Astrocyte (in vitro differentiated cells and primary cell): ENCODE measurements at places on chromosomes 7 and 10.

DNA sequence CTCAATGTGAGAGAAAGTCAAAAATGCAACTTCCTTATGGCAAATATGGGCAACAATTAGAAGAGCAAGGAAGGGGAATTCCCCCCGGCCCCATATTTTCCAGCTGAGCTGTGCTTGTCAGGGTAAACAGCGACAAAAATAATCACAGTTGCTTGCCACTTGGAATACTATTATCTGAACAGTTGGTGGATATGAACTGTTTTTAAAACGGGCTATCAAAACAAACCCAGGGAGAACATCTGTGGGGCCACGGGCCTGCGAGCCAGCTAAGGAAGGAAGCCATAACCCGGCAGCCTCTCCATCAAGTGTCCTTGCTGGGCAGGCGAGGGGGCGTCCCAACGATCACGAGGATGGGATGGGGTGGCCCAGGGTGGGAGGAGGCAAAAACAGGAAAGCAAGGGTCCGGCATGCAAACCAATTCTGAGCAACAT lies 228.4 kb downstream of the ARHGAP12 start:
- H3K36me3 ChIP-seq: no peaks in the 10 kb centered on the region
- no peak for DNase-seq
- no peak overlapping the region for H3K4me3 ChIP-seq
- no peaks in the 10 kb centered on the region for H3K27me3 ChIP-seq
- no peak overlapping the region for H3K27ac ChIP-seq
- H3K4me1 ChIP-seq: peaks cover 29% of the 10 kb centered on the region

- no peak overlapping the region for H3K4me3 ChIP-seq
- no peaks in the 10 kb centered on the region for H3K4me1 ChIP-seq
- no peak overlapping the region for H3K27ac ChIP-seq
- no peak for DNase-seq
- no peaks in the 10 kb centered on the region for H3K27me3 ChIP-seq
These were observed 181.3 kb downstream of the CDK14 start for GRCh38 chr7:90777465-90777864.

DNA sequence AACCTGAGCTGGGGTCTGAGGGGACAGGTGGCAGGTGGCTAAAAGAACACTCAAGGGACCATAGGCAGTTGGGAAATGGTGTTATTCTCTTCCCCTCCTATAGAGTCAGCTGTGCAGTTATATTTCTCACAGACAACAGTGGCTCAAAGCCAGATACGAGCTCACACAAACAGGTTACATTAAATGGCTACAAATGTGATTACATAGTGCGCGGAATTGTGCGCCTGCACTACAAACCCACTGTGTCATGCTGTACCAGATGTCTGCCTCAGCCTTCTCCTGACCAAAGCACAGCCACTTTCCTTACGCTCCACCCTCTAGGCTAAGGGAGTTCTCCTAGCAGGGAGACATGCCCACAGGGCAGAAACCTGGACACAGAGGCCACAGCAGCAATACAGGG lies 387.2 kb downstream of the CNTNAP2 start:
- H3K4me3 ChIP-seq: no peak overlapping the region
- no peaks in the 10 kb centered on the region for H3K36me3 ChIP-seq
- no peaks in the 10 kb centered on the region for H3K27me3 ChIP-seq

GRCh38 chr10:77633376-77633775 lies 4.2 kb downstream of the KCNMA1 start:
- no peaks in the 10 kb centered on the region for H3K27me3 ChIP-seq
- H3K27ac ChIP-seq: no peak overlapping the region
- no peaks in the 10 kb centered on the region for H3K36me3 ChIP-seq
- DNase-seq: no peak
- H3K4me3 ChIP-seq: no peak overlapping the region
- peaks cover 28% of the 10 kb centered on the region for H3K4me1 ChIP-seq

DNA sequence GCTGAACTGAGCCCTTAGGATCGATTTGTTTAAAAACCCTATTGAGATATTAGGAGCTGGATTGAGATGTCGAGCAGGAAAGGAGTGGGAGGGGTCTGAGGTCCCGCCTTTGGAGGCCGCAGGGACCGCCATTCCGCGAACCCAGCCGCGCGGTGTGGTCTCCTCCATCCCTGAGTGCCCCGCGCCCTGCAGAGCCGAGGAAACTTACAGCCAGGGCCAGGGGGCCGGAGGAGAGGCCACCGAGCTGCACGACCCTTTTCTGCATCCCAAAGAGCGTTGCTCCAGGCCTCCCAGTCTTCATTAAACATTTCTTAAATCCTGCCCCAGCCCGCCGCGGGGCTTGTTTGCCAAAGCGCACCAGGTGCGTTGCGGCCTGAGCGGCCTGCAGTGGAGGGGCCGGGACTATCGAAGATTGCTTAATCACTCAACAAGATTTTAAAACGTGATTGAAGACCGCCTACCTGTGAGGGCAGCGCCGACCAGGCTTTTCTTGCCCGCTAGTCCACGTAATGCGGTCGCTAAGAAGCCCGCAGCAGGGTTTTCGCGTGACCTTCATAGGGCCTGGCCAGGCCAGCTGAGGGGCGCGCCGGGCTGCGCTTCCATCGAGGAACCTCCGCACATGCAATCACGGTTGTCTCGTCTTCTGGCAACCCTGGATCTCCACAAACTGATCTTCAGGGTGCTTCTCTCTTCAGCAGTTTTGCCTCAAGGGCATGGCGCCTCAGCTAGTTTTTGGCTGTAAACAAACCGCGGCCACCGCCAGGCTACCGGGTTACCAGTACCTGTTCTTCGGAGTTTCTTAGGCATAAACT lies 2.0 kb upstream of the CTBP2 start:
- peaks cover 18% of the 10 kb centered on the region for H3K4me1 ChIP-seq
- no peaks in the 10 kb centered on the region for H3K36me3 ChIP-seq
- no peaks in the 10 kb centered on the region for H3K27me3 ChIP-seq
- H3K27ac ChIP-seq: no peak overlapping the region
- DNase-seq: no peak

DNA sequence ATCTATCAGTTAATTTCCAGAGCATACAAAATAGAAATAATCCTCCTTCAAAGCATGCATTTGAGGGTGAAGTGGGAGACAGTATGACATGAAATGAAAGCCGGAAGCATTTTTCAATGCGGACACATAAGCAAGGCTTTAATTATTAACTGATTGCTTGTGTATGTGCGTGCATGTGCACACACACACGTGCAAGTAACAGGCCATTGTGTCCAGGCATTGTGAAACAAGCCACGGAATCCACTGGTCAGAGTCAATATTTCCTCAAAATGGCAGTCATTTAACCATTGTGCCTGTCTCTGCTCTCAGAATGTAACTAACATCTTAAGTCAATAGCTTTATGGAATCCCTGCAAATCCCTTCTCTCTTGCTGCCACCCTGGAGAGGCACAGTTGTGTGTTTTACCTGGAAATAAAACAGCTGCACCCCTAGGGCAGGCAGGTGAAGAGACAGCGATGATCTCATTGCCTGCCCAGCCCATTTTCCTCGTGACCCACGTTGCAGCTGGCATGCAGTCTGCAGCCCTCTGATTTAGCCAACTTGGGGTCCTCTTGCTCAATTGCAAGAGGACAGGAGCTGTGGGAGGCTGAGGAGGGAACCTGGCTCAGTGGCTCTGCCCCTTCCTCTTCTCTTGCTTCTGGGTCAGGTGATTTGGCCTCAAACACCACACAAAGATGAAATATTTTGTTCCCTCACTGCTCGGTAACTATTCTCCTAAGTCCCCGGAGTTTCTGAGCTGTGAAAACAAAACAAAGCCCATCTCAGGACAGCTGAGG lies 500.9 kb upstream of the ZMIZ1 start:
- no peak overlapping the region for H3K4me3 ChIP-seq
- peaks cover 18% of the 10 kb centered on the region for H3K27me3 ChIP-seq
- no peaks in the 10 kb centered on the region for H3K36me3 ChIP-seq
- H3K4me1 ChIP-seq: no peaks in the 10 kb centered on the region
- no peak overlapping the region for H3K27ac ChIP-seq
- no peak for DNase-seq

GRCh38 chr7:111933609-111934008 lies 272.6 kb downstream of the DOCK4 start:
- H3K27me3 ChIP-seq: no peaks in the 10 kb centered on the region
- no peaks in the 10 kb centered on the region for H3K36me3 ChIP-seq
- H3K4me3 ChIP-seq: no peak overlapping the region
- DNase-seq: peak; percentile 47
- H3K4me1 ChIP-seq: peaks cover 9% of the 10 kb centered on the region

- peaks cover 17% of the 10 kb centered on the region for H3K27me3 ChIP-seq
- DNase-seq: no peak
- no peak overlapping the region for H3K27ac ChIP-seq
- no peaks in the 10 kb centered on the region for H3K36me3 ChIP-seq
- H3K4me3 ChIP-seq: no peak overlapping the region
- H3K4me1 ChIP-seq: no peaks in the 10 kb centered on the region
These were observed 58.6 kb upstream of the COL13A1 start for GRCh38 chr10:69742928-69743602.

DNA sequence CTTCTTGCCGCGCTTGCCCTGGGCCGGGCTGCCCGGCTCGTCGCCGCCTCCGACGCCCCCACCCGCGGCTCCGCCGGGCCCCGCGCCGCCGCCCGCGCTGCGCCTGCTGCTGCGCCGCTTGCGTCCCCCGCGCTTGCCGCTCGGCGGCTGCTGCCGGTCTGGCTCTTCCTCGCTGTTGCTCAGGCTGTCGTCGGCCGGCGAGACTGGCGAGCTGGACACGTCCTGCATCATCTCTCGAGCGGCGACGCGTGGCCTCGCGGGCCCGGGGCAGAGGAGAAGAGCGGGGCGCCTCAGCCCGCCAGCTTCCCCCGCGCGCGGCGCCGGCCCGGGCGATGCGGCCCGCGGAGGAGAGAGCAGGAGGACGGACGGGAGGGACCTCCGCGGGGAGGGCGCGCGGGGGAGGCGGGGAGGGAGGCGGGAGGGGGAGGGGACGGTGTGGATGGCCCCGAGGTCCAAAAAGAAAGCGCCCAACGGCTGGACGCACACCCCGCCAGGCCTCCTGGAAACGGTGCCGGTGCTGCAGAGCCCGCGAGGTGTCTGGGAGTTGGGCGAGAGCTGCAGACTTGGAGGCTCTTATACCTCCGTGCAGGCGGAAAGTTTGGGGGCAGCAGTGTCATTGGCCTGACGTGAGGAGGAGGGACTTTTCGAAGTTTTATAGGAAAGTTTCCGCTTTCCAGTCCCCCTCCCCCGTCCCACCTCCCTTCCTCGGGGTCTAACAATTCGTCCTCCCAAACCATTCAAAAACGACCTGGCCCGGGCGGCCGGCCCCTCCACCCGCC lies at the start of gene TWIST1:
TSS of gene TWIST1 (minus strand) at position 546 of the 779 bp plus-strand sequence. CDS start at position 231, 315 bp downstream.
- H3K27me3 ChIP-seq: peaks cover 18% of the 10 kb centered on the region
- H3K4me1 ChIP-seq: peaks cover 33% of the 10 kb centered on the region
- H3K4me3 ChIP-seq: peak within 1 kb of the TSS; percentile 94

DNA sequence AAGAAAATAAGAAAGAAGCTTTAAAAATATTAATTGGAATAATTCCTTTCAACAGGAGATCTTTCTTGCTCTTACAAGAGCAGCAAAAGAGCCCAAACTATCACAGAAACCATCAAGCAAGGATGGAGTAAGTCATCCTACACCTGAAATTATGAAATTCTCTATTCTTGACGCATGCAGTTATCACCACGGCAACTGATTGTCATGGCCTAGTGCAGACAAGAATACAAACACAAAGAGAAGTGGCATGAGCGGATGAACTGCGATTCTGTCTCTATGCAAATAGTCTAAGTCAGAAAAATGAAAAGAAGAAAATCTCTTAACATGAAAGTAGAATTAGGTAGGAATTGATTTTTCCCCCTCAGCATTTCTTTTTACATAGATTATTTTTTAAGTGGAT lies 54.8 kb upstream of the SLC35B4 start:
- no peak overlapping the region for H3K4me3 ChIP-seq
- DNase-seq: no peak
- peaks cover 7% of the 10 kb centered on the region for H3K27me3 ChIP-seq
- H3K4me1 ChIP-seq: no peaks in the 10 kb centered on the region

GRCh38 chr10:78700413-78700812 lies 368.4 kb upstream of the ZMIZ1 start:
- no peak for DNase-seq
- H3K27ac ChIP-seq: no peak overlapping the region
- no peak overlapping the region for H3K4me3 ChIP-seq
- H3K4me1 ChIP-seq: peaks cover 6% of the 10 kb centered on the region
- no peaks in the 10 kb centered on the region for H3K36me3 ChIP-seq

DNA sequence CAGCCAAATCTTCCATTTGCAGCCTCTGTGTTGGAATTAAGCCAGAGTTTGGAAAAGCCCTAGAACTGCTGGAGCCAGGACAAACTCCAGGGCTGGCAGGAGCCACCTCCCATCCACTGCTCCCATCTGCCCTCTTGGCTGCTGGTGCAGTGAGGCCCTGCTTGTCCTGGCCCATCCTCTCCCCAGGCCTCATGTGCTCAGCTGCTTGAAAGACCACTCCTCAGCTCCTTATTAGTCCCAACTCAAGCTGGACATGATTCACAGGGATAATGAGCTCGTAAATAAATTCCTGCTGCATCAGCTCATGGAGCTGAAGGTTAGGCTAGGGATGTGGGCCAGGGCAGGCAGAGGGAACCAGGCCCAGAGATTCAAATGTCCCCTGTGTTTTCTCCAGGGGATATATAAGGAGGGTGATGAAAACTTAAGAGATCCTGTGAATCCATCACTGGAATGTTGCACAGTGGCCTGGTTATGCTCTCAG lies 282.8 kb downstream of the RPS24 start:
- H3K36me3 ChIP-seq: no peaks in the 10 kb centered on the region
- H3K27ac ChIP-seq: no peak overlapping the region
- no peak overlapping the region for H3K4me3 ChIP-seq

DNA sequence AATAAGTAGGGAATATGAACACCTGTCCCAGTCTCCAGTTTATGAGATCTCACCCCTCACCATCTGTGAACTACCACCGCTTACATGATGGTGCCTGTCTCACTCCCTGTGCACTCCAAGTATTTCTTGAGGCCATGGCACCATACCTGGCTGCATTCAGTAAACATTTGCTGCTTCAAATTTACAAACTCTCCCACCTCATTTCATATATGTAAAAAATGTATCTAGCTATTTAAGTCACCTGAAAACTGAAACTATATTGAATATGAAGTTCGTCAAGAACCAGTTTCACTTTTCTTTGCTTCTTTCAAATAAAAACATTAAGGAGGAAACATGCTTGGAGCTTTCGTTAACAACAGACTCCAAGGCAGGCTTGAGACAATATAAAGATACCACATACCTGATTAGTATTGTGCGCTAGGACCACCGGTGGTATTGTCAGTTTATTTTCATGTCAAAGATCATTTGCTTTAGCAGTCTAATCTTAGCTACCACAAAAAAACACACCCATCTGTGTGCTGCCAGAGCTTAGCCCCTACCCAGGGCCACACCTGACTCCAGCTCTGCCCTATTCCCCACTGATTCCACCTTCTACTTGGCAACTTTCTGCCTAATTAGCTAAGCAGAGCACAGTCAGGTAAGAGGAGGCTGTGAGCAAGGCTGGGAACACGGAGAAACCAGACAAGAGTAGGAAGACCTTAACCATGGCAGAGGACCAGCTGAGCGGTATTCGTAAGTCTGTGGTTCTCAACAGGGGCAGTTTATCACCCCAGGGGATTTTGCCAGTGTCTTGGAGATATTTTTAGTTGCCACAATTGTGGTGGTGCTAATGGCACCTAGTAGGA lies 92.0 kb downstream of the ZFAND4 start:
- no peaks in the 10 kb centered on the region for H3K27me3 ChIP-seq
- H3K36me3 ChIP-seq: no peaks in the 10 kb centered on the region
- no peak overlapping the region for H3K27ac ChIP-seq
- H3K4me1 ChIP-seq: no peaks in the 10 kb centered on the region
- H3K4me3 ChIP-seq: no peak overlapping the region
